ENCODE measurements at places on chromosomes 5 and 9.
A peak's percentile ranks its signal among the peaks of the same experiment; 100 is the strongest.

DNA sequence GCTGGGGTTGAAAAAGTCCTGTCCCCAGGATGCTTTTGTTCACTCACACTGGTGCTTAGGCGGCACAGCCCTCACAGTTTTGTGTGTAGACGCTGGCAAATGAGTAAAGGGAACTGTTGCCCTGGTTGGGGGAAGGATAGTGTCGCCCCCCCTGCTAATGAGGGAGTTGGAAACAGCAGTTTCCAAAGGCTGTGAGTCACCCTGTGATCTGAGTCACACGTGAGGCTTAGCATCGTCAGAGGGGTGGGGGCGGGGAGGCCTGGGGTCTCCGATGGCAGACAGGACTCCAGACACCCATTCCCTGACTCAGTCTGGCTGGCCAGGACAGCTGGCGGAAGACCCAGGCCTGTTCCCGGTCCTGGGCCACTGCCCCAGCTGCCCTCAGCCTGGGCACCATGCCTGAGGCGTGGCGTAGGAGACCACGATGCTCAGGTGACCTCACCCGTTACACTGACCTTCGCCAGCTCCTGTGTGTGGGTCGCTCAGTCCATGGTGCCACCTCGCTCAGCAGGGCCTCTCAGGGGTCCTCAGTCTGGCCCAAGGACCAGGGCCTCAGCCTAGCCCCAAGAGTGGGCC lies 2.9 kb downstream of the DNAJB5 start:
- no peak for DNase-seq

GRCh38 chr9:18703901-18704379 lies 230.0 kb downstream of the ADAMTSL1 start:
- no peak for DNase-seq

DNA sequence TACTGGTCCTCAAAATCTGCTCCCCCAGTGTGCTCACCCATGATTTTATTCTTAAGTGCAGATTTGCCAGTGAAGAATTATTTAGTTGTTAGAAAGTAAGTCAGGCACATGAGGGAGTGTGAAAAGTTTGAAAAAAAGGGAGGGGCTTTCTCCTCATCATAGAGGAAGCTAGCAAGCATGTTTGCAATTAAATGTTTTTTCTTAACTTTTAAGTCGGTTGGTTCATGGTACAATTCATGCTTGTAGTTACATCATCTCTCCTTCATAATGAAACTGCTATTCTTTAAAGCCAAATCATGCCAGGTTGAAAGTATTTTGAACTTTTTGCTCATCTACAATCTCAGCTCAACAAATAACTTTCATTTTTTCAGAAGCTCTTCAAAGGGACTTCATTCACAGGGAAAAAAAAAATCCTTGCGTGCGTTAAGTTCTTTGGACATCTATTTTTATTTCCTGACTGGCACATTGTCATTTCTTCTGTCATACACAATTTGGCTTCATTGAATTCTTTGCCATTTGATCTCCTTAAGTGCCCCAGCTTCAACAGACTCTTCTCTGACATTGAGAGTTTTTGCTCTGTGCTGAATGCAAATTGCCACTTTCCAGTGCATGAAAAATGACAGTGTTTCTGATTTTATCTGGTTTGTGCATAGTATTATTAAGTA lies 456.9 kb downstream of the TMEM232 start:
- DNase-seq: no peak

GRCh38 chr9:110351009-110351467 lies 13.4 kb upstream of the TXNDC8 start:
- DNase-seq: no peak

GRCh38 chr9:92590377-92590776 lies 54.6 kb upstream of the ECM2 start:
- peak; percentile 43 for DNase-seq

- no peak for DNase-seq
Observed at GRCh38 chr9:120331913-120332312, 248.1 kb downstream of the CDK5RAP2 start.

DNA sequence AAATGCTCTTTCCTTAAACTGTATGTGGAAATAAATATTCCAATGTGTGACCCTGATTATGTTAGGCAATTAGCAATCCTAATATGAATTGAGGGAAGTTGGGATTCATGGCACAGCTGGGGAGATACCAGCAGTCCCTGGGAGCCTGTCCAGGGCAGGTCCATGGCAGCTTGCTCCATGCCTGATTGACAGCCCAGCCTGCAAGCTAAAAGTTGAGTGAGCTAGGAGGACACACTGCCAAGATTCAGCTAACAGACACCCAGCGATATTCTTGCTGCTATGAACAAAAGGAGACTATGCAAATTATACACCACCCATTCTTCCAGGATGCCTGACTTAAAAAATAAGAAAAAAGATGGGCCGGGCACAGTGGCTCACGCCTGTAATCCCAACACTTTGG lies 6.2 kb downstream of the TGFBI start:
- no peak for DNase-seq

GRCh38 chr5:14983666-14984441 lies 112.3 kb upstream of the ANKH start:
- DNase-seq: no peak

DNA sequence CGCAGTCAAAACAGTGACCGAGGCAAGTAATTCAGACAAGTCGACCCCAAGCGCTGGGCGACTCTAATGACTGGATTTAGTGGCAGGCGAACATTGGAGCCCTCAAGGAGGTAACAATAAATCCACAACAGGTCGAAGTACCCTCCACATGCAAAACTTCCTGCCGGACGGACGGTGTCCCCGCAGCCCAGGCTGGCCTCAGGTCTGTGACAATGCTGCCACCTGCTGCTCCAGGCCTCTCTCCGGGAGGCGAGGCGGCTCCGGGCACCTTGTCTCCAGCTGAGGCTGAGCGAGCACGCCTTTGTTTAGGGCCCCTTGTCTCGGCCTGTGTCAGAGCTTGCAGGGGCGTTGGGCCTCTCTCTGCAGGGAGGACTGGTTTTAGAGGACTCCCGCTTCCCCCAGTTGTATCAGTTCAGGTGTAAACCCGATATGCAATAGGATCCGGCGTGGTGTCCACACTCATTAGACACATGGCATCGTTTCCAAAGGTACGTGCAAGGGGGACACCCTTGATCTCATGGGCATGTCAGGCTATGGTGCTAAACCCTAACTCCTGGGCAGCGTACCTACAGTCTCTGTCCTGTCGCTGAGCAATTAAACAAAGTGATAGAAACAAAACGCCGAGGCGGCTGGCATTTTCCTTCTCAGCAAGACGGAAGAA lies 628.0 kb upstream of the ADAMTS16 start:
- DNase-seq: no peak

- no peak for DNase-seq
Observed at GRCh38 chr9:35907711-35908503, 1.4 kb upstream of the SPAAR start.

GRCh38 chr9:109888695-109889094 lies 108.7 kb downstream of the PALM2AKAP2 start:
- no peak for DNase-seq

- no peak for DNase-seq
Observed at GRCh38 chr9:124248960-124249359, 8.8 kb upstream of the NEK6 start.

DNA sequence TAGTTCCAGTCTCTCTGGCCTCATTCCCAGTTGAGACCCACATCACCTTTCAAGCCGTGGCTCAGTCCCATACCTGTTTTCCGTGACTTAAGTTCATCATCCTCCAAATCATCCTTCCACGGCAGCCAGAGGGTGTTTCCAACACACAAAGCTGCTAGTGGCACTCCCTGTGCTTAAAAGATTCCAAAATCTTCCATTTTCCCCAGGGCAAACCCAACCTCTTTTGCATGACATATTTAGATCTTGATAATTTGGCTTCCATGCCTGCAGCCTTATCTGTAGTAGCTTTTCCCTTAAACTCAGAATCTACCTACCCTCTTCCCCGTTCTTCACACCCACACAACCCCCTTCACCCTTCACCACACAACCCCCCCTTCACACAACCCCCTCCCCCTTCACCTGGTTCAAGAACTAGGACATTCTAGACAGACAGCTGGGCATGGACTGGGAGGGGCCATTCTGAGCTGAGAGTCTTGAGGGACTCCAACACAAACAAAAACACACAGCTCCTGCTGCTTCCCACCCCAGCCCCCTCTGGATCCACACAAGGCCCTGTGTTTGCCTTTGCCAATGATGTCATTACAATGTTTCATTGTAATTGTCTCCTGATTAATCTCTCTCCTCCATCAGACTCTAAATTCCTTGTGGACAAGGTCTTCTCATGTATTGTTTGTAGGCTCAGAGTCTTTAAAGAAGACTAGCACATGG lies 268.2 kb downstream of the SH3GL2 start:
- DNase-seq: no peak
